ENCODE measurements at places on chromosomes 3 and 15.

- peak; percentile 12 for DNase-seq
Measured at GRCh38 chr15:99439524-99439835, 126.3 kb upstream of the MEF2A start.

GRCh38 chr15:26971271-26972018, 464 bp downstream of the GABRG3 start:
- no peak for DNase-seq

GRCh38 chr15:91973481-91973880, 120.0 kb downstream of the SLCO3A1 start:
- no peak for DNase-seq

GRCh38 chr3:41661796-41662195, 300.1 kb downstream of the ULK4 start:
- no peak for DNase-seq

- DNase-seq: no peak
Measured at GRCh38 chr15:90037511-90037860, 36.4 kb downstream of the ZNF710 start.

DNA sequence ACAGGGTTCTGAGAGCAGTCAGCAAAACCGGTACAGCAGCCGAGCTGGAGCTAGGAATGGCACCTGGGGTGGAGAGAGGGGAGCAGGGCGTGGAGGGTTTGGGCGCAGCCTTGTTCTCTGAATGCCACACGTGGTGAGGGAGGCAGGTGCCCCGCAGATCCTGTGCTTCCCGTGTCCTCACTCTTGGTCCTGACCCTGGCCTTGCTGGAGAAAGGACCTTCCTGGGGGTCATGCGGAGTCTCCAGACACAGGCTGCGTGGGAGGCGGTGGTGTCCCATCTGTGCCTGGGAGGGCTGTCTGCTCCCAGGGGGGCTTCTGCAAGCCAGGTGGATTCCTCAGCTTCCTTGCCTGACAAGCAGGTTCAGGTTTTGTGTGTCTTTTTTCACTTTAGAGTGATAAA, 244.7 kb upstream of the LYSMD4 start:
- no peak for DNase-seq

DNA sequence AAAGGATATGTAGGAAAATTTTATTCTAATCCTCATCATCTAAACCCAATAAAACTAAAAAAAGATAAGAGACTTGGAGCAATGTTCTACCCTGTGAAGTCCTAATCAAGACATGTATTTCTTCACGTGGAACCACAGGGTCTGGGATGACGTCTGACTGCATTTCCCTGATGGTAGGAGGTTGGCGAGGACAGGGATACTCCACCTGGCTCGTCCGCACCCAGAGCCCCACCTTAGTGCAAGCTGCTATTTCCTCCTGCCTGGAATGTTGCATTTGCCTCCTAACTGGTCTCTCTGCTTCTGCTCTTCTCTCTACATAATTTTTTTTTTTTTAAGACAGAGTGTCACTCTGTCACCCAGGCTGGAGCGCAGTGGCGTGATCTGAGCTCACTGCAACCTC, 57.7 kb upstream of the RASGRP1 start:
- DNase-seq: no peak

DNA sequence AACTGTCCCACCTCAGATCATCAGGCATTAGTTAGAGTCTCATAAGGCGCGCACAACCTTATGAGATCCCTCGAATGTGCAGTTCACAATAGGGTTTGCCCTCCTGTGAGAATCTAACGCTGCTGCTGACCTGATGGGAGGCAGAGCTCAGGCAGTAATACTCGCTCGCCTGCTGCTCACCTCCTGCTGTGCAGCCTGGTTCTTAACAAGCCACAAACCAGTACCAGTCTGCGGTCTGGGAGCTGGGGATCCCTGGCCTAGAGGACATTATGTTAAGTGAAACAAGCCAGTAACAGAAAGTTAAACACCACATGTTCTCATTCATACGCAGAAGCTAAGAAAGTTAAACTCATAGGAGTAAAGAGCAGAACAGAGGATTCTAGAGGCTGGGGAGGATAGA, 47.0 kb downstream of the MAP3K13 start:
- DNase-seq: no peak

DNA sequence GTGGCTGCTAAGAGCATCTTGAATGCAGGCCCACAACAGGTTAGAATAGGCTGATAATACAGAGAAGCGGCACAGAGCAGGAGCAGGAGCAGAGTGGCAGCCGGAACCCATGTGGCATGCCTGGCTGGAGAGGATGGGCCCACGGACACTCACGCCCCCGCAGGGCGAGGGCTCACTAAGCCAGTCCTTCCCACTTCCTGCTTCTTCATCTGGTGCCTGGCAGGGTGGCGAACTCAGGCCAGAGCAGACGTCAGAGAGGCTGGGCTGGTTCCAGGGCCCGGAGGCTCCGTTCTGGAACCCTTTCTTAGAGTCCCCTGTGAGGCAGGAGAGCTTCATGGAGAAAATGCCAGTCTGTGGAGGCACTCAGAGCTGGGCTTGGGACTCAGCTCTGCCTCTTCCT, 195.1 kb downstream of the NTRK3 start:
- peak; percentile 72 for DNase-seq

GRCh38 chr3:176378789-176379188, 818.5 kb downstream of the TBL1XR1 start:
- no peak for DNase-seq

DNA sequence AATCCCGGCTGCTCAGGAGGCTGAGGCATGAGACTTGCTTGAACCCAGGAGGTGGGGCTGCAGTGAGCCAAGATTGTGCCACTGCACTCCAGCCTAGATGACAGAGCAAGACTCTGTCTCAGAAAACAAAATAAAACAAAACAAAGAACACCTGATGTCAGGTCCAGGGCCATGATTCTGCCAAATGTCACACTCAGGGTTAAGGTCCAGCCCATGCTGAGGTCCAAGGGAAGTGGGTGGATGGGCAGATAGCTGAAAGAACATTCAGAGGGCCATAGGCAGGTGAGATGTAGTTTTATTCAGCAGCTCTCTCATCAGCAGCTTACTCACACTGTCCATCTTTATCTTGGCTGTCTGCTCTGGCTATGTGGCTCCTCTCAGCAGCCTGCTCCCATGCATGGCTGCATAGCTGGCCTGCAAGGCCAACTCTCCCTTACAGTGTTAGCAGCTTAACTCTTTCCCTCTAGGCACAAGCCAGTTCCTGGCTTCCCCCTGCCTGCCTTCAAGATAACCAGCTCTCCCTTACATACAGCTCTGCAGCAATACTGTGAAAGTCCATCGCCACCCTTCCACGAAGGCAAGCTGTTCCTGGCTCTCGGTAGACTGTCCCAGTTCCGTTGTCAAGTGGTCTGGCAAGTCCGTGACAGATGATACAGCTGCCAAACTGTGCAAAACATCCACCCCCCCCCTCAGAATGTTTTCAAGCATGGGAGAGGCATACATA, 62.4 kb upstream of the SIAH2 start:
- no peak for DNase-seq

GRCh38 chr15:31222773-31223341, 103.8 kb upstream of the KLF13 start:
- no peak for DNase-seq

All from tibial artery (tissue), 4 donors.